Hematopoietic multipotent progenitor cell treated with erythropoietin and hydrocortisone succinate and interleukin-3 and kit ligand, for 8 days (in vitro differentiated cells): ENCODE measurements at places on chromosomes 7 and 10.
A peak's percentile ranks its signal among the peaks of the same experiment; 100 is the strongest.

GRCh38 chr7:114426824-114427223 lies 12.2 kb downstream of the FOXP2 start:
- no peak for DNase-seq

GRCh38 chr7:64619705-64620104 lies 46.2 kb upstream of the ZNF107 start:
- no peak for DNase-seq

DNA sequence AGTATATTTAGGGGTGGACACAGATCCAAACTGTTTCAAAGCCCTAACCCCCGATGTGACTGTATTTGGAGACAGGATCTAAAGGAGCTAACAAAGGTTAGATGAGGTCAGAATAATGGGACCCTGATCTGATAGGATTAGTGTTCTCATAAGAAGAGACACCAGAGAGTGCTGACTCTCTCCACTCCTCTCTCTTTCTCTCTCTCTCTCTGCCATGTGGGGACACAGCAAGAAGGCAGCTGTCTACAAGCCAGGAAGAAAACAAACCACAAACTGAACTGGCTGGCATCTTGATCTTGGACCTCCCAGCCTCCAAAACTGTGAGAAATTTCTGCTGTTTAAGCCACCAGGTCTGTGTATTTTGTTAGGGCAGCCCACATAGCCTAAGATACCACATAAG lies 84.7 kb upstream of the KDM7A start:
- DNase-seq: peak; percentile 44

GRCh38 chr10:58706836-58707235 lies 194.2 kb downstream of the BICC1 start:
- DNase-seq: no peak

DNA sequence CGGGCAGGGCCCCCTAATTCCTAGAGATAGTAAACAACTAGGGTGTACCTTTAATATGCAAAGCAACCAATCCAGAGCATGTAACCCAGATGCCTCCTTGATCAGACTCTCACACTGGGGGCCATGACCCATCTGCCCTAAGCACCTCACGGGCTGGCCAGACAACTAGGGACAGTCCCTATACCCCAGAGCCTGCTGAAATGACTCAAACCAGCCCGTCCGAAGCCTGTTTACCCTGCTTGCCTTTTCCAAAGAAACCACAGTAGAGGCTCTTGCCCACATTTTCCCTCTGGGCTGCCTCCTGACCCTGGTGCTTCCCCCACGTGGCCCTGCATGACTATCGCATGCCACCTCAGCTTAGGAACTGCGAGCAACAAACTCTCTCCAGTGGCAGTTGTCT lies 46.2 kb downstream of the RGS10 start:
- no peak for DNase-seq

DNA sequence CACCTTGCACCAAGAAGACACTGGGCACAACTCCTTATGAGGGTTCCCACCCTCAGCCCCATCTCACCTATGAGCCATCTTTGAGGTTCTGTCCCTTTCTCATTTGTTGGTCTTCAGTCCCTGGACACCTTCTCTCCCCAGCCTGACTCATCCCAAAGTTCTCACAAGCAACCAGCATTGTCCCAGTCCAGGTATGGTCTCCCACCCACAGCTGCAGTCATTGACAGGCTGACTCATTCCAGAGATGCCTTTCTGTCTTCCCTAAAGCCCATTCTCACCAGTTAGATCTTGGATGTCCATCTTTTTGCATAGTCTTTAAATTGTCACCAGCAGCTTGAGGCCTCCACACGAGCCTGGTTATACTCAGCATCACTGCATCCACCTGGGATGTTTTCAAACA lies 26.7 kb upstream of the BMPR1A start:
- no peak for DNase-seq

DNA sequence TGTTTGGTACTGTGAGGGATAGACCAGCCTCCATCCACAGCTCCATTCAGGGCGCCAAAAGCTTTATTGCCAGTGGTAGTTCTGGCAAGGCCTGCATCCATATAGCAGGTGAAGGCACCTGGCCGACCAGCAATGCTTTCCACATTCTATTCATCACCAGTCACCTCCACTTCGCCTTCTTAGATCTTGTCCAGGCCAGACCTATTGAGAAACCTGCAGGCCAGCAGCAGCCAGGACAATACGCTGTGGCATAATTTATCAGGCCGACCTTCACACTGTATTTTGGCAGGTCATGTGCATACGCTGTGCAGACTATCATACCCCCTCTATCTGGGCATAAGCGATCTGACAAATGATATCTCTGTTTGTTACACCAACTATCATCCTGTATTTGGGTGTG lies 15.2 kb upstream of the KNDC1 start:
- no peak for DNase-seq

DNA sequence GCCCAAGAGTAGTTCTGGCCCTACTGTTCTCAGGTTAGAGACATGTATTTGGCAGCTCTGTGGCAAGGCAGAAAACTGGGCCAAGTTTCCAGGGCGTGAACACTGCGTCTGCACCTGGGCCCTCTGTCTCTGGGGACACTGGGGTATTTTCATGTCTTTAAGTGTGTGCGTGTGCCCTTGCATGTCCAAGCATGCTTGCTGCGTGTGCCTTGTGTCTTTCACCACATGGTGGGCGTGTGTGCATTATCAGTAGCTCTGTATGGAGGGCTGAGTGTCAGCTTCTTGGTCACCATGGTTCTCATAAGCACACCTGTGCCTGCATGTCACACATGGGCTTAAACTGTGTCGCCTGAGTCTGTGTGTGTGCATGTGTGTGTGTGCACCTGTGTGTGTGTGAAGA lies 69.3 kb downstream of the HIPK2 start:
- no peak for DNase-seq

DNA sequence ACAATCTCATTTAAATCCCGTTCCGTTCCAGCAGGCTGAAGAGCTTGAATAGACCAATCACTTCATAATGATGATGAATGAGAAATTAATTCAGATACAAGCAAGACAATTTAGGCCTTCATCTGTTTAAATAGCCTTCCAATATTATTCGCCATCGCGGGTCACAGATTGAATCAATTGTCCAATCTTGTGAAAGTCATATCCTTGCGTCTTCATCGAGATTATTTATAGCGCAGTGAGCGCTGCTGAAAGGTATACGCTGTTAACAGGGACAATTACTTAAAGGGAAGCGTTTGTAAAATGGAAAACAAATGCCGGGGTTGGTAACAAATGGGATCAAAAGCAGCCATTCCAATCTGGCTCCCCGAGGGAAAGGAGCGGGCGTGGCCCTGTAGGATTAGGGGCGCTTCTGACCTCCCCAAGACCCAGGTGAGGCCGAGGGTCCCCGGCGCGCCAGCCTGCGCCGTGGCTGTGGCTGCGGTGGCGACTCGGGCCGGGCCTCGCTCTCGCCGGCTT lies 8.6 kb downstream of the EVX1 start:
- no peak for DNase-seq

- no peak for DNase-seq
These were observed 83.3 kb downstream of the FAM107B start for GRCh38 chr10:14691359-14691758.

DNA sequence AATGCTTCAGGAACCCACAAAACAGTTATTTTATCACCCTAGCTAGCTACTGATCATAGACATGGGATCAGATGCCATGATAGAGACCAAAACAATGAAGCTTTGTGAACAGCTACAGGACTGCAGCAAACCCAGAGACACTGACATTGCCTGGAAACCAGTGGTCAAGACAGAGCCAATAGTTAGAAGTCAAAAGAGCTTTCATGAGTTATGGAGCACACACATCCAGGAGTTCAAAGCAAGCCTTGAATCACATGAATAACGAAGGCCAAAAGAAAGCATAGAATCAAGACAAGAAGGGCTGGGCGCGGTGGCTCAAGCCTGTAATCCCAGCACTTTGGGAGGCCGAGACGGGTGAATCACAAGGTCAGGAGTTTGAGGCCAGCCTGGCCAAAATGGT lies 34.5 kb upstream of the GSAP start:
- no peak for DNase-seq

- no peak for DNase-seq
These were observed 2.4 kb downstream of the BNIP3 start for GRCh38 chr10:131979336-131979735.

DNA sequence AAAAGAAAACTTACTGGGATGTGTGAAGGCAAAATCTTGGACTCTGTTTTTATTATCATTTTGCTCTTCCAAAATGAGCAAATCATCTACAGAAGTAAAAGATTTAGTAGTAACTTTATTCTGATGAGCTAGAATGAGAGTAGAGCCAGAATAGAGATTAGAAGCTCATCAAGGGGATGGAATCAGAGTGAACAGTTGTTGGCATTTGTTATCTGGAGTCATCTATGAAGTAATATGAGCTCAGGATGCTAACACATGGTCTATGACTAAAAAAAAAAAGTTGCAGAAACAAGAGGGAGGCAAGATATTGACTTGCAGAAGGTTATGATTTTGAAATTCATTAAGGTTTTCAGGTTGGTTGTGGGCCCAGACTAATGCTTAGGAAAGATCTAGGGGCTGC lies 409.1 kb upstream of the ETV1 start:
- DNase-seq: no peak

DNA sequence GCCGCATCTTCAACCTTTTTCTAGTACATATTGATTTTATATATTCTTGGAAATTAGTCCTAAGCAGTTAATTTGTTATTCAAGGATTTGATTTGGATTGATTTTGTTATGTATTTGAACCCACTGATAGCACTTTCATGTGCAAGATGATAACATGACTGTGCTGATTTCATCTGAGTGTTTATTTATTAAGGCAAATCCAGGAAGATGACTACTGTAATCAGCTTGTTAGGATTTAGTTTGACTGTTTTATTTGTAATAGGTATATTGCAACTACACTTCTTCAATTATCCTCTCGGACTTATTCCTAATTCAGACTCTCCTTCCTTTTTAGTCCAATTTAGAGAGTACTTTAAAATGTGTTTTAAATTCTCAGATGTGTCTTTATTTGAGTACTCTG lies 75.1 kb upstream of the PRKG1 start:
- no peak for DNase-seq

GRCh38 chr7:132251327-132251659 lies 325.0 kb downstream of the PLXNA4 start:
- no peak for DNase-seq

GRCh38 chr7:112156412-112156811 lies 49.8 kb downstream of the DOCK4 start:
- DNase-seq: no peak

DNA sequence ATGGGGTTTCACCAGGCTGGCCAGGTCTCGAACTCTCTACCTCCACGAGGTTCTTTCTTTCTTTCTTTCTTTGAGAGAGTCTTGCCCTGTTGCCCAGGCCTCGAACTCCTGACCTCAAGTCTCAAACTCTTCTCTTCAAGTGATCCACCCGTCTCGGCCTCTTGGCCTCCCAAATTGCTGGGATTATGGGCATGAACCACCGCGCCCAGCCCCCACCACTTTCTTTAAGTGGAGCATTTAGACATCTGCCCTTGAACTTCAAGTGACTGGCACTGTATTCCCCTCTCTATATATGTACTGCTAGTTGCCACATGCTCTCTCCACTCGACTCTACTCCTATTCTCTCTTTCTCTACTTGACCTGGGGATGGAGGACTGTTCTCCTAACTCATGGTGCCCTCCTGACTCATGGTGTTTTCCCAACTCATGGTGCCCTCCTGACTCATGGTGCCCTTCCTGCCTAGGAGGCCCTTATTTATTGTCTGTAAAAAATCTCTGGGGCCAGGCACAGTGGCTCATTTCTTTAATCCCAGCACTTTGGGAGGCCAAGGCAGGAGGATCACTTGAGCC lies 19.3 kb upstream of the ACHE start:
- DNase-seq: no peak

- DNase-seq: no peak
These were observed 143.4 kb upstream of the PCGF5 start for GRCh38 chr10:91076991-91077548.

GRCh38 chr7:103129702-103130549 lies 19.0 kb downstream of the NAPEPLD start:
- DNase-seq: no peak

DNA sequence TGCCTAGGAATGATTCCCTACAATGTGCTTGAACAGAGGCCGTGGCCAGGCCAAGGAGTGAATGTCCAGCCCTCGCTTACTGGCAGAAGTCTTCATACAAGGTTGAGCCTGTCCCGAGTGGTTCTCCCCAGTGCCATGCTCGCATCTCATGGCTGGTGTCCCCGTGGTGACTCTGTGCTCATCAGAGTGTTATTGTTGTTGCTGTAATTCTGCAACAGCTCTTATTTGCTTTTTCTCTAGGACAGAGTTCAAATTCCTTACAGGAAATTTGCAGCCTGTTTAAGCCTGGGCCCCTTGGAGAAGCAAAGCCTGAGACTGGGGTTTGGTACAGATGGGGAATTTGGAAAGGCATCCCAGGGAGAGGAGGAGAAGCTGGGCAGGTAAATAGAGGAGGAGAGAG lies 157.7 kb upstream of the PRR15 start:
- no peak for DNase-seq

DNA sequence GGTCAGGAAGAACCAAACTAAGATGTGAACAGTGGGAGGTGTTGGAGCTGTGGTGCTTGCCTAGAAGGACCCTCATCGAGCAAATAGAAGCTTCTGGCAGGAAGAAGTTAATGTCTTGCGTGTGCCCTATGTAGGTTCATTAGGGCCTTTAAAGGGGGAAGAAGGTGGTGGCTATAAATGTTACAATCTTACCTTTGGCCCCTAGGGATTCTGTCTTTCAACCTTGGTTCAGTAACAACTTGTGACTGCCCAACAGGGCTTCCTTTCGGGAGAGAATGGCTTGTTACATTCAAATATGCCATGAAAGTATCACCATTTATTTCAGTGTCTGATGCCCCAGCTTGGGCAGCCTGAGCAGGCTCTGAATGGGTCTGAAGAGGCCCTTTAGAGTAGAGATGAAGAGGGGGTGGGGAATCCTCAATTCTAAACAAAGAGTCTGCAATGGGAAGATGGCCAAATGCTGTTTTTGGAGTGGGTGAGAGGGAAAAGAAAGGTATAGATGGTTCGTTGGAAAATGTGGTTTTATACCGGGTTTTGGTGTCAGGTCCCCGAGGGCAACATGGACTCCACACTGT lies 108.0 kb downstream of the TCF7L2 start:
- DNase-seq: no peak

- DNase-seq: no peak
These were observed 1072.1 kb downstream of the NXPH1 start for GRCh38 chr7:9505516-9505915.

DNA sequence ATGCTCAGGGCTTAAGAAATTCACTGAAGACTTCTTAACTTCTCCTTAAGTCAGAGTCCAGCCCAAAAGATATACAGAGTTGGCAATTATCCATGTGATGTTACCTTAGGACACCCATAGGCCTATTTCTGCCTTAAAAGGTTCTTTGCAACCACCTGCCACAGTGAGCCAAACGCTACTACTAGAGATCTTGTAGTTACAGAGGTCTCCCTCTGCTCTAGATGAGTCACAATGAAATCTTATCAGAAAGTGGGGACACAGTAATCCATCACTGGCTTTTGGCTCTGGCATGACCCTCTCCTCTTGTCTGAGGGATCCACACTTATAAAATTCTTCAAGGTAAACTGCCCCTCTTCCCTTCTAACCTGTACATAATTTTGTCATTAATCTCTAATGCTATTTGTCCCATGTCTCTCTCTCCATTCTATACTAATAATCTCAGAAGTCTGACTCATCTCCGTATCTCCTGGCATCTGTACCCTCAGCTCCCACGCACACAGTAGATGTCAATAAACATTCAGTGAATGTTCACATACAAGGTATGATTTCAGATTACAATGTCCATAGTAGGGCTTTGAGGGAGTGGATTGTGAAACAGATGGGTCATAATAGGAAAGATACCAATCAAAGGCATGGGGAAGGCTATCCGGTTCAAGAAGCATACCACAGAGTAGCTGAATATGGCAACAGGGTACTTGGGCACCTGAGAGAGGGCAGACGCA lies 112.1 kb downstream of the SGMS1 start:
- peak; percentile 48 for DNase-seq

GRCh38 chr10:62960416-62960815 lies 144.2 kb upstream of the EGR2 start:
- no peak for DNase-seq
